ENCODE measurements at places on chromosomes 16 and 17.
A peak's percentile ranks its signal among the peaks of the same experiment; 100 is the strongest.

- no peak for DNase-seq
Measured at GRCh38 chr16:48014349-48015135, 141.3 kb downstream of the ABCC12 start.

- DNase-seq = no peak
Measured at GRCh38 chr16:89138513-89138795, 33.1 kb upstream of the CDH15 start.

- DNase-seq = no peak
Measured at GRCh38 chr16:53673189-53673588, 30.5 kb downstream of the RPGRIP1L start.

DNA sequence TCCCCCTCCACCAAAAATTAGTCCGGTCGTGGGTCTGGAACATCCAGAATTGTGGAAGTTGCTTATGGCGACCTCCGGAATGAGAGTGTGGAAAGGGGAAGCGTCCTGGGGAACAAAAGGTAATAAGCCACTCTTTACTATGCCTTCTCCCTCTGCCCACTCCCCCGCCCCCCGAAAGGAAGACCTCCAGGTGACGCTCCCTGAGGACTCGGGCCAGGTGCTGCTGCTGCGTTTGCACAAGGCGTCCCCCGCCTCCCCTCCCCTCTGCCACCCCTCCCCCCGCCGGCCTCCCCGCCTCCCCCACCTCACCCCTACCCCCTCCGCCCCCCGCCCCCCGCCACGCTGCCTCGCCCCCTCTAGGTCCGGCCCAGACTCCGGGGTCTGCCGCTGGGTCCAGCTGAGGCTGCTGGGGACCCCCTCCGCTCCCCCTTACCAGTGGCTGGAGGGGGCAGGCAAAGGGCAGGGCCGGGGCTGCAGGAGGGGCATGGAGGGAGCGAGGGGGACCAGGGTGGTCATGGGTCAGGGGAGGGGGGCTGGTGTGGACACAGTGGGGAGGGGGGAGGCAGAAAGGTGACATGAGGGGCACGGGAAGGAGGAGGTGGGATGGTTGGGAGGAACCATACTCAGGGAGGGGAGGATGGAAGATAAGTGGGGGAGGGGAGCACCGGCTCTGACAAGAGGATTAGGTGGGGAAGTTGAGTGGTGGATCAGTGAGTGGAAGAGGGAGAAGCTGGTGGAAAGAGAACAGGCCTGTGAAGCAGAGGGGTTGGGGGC is 23.6 kb downstream of the ALOX12B start:
- no peak for DNase-seq

- DNase-seq = no peak
Measured at GRCh38 chr16:2056077-2056476, 8.3 kb downstream of the TSC2 start.

DNA sequence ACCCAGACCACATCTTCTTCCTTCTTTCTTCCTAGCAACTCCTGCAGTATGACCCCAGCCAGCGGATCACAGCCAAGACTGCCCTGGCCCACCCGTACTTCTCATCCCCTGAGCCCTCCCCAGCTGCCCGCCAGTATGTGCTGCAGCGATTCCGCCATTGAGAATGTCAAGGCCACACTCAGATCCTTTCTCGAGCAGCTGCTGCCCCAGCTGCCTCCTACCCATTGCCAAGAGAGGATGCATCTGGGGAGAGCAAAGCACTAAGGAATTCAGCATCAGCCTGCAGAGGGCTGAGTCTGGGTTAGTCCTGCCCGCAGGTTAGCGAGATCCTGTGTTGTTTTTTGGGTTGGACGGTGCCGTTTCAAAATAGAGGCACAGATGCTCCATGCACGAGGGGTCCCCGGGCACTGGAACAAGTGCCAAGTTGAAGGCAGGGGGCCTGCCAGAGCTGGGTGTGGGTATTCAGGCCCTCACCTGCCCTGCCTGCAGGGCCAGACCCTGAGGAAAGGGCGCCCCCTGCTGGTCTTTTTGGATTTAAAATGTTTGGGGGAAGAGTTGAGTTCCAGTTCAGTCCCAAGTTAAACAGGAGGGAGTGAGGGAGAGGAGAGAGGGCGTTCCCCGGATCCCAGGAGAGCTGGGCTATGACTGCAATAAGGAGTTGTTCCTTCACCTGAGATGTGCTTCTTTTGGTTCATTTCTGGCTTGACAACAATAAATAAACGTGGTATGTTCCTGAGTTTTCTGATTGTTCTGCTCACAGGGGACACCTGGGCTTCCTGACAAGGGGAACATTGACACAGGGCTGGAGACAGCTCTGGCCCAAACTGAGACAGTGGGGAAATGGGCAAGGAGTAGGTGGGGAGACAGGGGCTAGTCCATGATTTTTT is 4.9 kb downstream of the CDK3 start:
- peak; percentile 61 for DNase-seq

All from activated effector memory CD4-positive, alpha-beta T cell treated with Interleukin-2 at 50 U/mL for 16 hours (primary cell).